ENCODE measurements at places on chromosomes 7 and 10. TPM values are rescaled to one million over a fixed set of nuclear protein-coding genes. Genes with fewer than 3 reads are reported as not detected.

PKD1L1 gene
- total RNA-seq = 0.05 TPM

OIT3 gene
- not detected for total RNA-seq

GRCh38 chr10:69643779-69644657, 14.0 kb downstream of the FAM241B start:
- no peak for DNase-seq

DNA sequence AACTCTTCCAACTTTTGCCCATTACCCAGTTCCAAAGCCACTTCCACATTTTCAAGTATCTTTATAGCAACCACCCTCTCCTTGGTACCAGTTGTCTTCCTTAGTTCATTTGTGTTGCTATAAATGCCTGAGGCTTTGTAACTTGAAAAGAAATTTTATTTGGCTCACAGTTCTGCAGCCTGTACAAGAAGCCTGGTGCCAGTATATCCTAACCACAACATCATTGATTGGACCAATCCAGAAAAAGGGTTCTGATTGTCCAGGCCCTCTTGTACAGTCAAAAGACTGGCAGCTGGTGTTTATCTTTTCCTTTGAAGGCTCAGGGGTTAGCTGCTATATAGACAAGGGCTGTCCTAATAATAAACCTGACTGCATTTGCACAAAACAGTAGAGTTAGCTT, 21.1 kb upstream of the ABCC2 start:
- no peak for DNase-seq

All from activated CD4-positive, alpha-beta memory T cell treated with anti-CD3 and anti-CD28 coated beads, Interleukin-2, amount 10 ng/mL, durations not matched to agents 7 days and 5 days (primary cell).